Stimulated activated CD8-positive, alpha-beta memory T cell treated with anti-CD3 and anti-CD28 coated beads, Interleukin-2, amount 100 ng/mL, for 48 hours (primary cell): ENCODE measurements at places on chromosomes 12 and 14.

DNA sequence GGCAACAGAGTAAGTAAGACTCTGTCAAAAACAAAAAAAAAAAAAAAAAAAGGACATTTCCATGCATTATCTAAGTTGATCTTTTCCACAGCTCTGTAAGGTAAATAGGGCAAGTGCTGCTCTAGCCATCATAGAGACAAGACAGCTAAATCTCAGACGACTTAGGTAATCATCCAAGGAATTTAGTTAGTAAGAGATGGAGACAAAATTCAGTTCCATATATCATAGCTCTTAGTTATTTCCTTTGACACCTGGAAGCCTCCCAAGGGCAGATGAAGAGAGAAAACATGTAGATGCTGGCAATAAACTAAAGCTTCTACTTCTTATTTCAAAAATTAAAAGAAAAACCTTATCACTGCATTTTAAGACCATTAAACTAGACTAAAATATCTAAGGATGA is 48.7 kb downstream of the ST8SIA1 start:
- DNase-seq, result no peak

DNA sequence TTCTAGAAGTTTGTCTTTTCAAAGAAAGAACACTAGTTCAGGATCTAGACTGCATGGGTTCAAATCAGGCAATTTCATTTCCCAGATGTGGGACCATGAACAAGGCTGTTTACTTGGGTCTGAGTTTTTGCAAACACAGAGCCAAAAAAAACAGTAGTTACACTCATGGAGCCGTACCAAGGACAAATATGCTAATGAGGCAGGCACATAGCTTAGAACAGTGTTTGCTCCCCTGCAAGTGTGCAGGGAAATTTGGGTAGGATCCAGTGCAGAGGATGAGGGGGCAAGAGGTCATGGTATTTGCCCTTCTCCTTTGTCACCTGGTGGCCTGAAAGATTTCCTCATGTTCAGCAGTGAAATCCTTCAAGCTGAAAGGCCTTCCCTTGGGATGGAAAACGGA is 860.4 kb downstream of the VRK1 start:
- no peak for DNase-seq

DNA sequence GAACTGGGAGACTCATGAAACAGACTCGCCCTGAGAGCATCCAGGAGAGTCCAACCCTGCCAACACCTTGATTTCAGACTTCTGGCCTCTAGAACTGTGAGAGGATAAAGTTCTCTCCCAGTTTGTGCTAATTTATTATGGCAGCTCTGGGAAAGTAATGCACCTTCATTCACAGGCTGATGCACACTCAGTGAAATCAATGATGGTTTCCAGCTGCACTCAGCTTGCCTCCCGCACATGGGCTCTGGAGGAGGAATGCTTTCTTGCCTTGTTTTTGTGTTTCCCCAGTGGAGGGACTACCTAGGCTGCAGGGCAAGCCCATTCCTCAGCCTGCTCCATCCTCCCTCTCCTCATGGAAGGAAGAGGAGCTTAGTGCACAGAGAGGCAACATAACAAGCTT is 45.7 kb downstream of the TMEM132C start:
- DNase-seq, result no peak

DNA sequence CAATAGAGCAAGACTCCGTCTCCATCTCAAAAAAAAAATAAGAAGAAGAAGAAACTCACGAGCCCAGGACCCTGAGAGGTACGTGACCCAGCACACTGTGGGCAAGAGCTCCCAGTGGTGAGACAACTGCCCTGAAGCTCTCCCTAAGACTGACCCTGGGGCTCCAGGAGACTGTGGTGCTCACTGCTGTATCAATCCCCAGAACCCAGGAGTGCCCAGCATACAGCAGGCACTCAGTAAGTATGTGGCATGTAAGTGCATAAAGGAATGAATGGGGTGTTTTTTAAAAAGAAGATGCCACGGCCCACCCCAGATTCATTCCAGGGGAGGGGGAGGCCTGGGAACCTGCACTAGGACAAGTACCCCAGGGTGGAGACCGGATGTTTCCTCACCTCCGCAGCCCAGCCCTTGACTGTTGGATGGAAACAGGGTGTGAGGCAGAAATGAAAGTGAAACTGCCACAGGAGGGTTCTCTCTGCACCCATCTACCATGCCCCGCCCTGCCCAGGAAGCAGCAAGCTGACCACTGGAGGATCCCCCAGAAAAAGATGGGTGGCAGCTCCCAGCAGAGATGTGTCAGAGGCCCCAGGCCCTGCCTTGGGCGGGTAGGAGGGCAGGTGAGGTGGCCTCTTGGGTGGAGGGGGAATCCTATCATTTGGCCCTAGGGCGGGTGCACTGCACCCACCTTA is 12.2 kb downstream of the ITPK1 start:
- DNase-seq, result peak; percentile 42

DNA sequence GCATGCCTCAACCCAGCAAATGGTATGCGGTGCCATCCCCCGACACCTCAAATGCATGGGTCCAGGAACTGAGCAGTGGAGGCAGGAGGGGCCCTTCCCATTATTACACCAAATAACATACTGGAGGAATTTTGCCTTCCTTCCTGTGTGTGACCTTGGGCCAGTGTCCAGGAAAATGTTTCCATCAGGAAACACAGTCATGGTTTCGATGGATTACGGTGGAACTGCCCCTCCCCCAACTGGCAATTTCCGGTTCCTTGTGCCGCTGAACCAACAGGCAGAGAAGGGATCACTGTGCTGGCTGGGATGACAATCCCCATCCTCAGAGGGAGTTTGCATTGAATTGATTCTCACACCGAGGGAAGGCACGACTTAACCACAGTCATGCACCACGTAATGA is 9.1 kb upstream of the CDC42BPB start:
- no peak for DNase-seq

- DNase-seq, result no peak
Observed at GRCh38 chr12:112977641-112978040, 678 bp upstream of the OAS2 start.

DNA sequence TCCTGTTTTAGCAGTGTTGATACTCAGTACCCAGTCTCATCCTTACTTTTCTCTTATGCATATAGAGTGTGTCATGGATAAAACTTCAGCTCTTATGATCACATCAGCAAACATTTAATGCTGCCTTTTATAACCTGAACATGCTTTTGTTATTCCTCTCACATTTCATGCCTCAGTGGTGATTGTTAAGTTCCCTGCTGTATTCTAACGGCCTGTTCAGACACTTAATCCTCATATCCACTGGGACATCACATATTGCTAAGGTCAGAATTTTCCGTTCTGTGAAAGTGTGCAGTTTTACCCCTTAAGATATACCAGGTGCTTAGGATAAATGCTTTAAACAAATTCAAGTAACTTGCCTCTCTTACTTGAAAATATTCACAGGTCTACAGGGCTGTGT is 268.7 kb upstream of the SEL1L start:
- no peak for DNase-seq

GRCh38 chr12:16685107-16685506 is 79.1 kb upstream of the LMO3 start:
- DNase-seq, result no peak

GRCh38 chr14:59688224-59689170 is 111.9 kb upstream of the CCDC175 start:
- DNase-seq, result peak; percentile 2

DNA sequence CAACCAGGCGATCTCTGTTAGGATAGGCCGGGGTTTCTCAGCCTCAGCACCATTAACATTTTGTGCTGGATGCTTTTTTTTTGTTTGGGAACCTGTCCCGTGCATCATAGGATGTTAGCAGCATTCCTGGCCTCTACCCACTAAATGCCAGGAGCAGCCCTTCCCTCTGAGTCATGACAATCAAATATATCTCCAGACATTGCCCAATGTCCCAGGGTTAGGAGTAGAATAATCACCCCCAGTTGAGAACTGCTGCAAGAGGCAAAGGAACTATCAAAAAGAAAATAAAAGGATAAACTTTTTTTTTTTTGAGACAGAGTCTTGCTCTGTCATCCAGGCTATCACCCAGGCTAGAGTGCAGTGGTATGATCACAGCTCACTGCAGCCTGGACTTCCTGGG is 76.0 kb downstream of the ACACB start:
- no peak for DNase-seq

DNA sequence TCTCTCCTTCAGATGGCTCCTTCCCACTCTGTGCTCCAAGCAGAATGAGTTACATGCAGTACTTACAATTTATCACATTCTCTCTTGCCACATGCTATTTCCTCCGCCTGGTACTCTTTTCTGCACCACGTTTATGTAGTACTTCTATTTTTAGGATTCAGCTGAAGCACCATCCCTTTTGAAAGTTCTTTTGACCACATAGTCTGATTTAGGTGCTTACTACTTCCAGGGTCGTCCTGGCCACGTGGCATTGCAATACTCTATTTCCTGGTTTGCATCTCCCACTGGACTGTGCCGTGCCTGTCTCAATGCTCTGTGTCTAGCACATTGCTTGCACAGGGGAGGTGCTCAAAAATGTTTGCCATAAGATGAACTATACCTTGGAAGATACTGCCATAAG is 16.3 kb upstream of the TBC1D30 start:
- DNase-seq, result no peak

GRCh38 chr14:37721976-37722659 is 126.7 kb downstream of the TTC6 start:
- DNase-seq, result no peak

- no peak for DNase-seq
Observed at GRCh38 chr12:26524862-26525465, 308.0 kb downstream of the ITPR2 start.

DNA sequence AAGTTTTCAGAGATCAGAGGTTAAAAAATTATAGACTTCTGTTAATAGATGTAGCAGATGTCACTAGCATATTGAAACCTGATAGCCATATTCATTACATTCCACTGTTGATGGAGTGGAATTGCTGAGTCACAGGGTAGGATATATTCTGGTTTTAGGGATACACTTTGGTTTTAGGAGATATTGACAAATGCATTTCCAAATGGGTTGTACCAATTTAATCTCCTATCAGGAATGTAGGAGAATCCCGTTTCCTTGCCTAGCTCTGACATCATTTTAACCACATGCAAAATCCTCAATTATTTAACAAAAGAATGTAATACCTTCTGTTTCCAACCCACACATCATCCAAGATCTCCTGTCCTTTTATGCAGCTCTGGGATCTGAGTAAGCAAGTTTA is 30.7 kb upstream of the ESR2 start:
- no peak for DNase-seq

DNA sequence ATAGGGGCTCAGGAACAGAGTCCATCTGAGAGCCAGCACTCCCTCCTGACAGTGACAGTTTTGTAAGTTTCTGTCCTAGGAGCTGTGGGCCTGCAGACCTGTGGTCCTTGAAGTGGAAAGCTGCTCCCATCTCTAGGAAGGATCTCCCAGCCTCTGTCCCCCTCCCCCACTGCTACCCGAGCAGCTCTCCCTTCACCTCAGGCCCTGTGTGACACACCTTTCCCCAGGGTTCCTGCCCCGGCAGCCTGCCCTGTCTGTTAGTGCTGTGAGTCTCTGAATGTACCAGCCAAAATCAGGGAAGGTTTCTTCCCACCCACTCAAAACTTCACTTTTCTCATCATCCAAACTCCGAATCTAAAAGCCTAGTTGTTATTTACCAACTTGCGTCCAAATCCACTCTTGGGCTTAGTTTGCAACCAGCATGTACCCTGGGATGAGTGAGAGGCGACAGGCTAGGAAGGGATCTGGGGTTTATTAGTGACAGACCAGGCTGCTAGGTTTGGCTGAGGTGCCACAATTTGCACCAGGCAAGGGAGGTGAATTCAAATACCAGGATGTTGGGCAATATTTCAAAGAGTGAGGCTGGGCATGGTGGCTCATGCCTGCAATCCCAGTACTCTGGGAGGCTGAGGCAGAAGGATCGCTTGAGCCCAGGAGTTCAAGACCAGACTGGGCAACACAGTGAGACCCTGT is 39.9 kb downstream of the NINJ2 start:
- DNase-seq, result no peak

DNA sequence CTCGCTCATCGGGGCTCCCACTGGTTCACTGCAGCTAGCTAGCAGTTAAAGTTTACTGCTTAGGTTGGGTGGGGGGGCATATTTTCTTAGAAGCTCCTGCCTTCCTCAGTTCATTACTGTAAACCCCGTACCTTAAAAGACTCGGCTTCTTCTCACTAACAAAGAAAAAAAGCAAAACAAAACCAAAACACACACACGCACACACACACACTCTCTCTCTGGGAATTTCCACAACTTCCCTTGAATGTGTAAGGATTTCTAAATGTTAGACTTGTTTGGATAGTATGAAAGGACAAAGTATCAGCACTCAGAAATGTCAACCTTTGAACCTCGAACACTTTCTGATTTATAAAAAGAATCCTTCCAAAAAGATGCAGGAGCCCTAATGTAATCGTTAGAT is 927 bp downstream of the PTHLH start:
- DNase-seq, result no peak

DNA sequence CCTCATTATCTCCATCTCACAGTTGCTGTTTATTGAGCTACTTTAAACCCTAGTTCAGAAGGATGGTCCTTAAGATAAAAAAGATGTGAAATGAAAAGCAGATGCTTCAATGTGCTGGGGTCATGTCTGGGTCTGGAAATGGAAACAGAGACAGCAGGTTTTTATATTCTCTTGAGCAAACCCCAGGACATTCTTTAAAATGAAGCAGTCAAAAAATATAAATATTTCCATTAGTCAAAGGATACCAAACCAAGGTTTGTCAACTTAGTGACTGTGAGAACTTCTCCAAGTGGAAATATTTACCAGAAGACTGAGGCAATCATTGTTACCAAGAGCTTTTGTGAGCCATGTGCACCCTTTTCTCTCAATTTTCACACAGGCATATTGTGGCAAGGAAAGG is 102.5 kb upstream of the DIO2 start:
- DNase-seq, result no peak

DNA sequence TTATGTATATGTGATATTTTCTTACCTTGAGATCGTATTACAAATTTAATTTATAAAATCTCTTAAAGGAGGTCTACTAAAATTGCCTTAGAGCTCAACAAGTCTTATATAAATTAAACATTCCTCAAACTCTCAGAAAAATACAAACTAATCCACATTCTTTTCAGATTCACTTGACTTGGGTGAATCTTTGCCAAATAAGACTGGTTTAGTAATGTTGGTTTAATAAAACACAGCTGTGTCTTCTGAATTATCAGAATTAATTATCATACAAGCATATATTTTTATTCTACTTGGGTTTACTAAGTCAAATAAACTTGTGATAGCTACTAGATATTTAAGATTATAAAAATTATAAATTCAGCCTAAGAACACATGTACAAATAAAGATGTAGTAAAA is 13.3 kb downstream of the GLIPR1L2 start:
- DNase-seq, result no peak

- DNase-seq, result no peak
Observed at GRCh38 chr12:5713599-5714081, 231.4 kb downstream of the ANO2 start.

DNA sequence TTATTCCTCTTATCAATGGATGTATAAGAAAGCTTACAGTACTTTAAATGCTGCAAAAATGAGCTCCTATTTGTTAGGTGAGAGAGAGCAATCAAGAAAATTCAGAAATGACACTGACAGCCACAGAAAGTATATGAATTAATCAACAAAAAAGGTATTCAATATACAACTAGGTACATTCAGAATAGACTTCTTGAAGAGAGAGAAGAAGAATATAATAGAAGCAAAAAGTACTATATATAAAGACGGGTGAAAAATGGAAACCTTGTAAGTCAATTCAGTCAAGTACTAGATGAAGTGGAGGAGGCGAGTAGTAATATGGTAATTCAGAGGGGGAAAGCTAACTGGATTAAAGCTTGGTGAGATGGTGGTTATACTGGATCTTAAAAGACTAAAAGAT is 74.3 kb downstream of the HEATR5A start:
- DNase-seq, result no peak

GRCh38 chr12:92065018-92065499 is 80.6 kb downstream of the BTG1 start:
- DNase-seq, result no peak
